ENCODE measurements at places on chromosomes 7 and 10. TPM values are rescaled to one million over a fixed set of nuclear protein-coding genes. Genes with fewer than 3 reads are reported as not detected.

TMEM26 gene
- total RNA-seq, result 1.4 TPM

PAPOLB gene
- total RNA-seq, result 0.22 TPM

C10orf143 gene
- total RNA-seq, result 3.7 TPM

OR2A1 gene
- 0.16 TPM for total RNA-seq

CALHM3 gene
- not detected for total RNA-seq

MSMB gene
- total RNA-seq, result not detected

SEMA4G gene
- total RNA-seq, result 1.4 TPM

PRKCQ gene
- 0.35 TPM for total RNA-seq

GIMAP2 gene
- 12.5 TPM for total RNA-seq

SCART1 gene
- total RNA-seq, result 3.3 TPM

Measured in mesenteric fat pad (tissue), 1 donor.